ENCODE measurements at places on chromosomes 4 and X.

DNA sequence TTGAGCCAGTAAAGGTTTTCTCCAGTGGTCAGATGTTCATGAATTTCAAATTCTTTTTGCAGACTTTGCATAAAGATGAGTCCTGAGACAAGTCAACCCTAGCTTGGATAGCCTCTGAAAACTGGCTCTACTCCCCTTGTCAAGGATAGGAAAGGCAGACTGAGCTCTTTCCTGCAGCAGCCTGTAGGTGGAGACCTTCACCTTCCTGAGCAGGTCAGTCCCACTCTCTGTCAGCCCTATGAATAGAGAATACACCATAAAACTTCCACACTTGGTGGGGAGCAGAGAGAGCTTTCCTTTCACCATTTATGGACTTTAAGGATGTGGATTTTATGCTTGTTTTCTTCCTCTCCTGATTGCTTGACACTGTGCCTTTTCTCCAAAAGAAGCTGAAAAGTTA, 41.9 kb downstream of the PCDH19 start:
- DNase-seq, result peak; percentile 24

DNA sequence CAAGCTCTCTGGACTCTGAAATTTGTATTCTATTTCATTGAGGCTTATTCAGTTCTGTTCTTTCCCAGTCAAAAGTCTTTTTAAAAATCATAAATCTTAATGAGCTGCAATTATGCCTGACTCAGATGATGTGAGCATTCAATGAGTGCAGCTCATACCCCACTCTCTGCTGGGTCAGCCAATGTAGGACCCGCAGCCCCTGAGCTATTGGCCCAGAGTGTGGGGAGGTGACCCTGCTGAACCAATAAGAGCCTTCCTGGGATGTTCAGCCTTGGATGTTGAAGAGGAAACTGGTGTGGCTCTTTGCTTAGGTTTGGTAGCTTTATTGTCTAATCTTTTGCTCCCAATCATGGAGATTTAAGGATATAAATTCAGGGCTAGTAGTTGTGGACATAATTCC, 12.1 kb upstream of the TCEAL4 start:
- DNase-seq, result no peak

DNA sequence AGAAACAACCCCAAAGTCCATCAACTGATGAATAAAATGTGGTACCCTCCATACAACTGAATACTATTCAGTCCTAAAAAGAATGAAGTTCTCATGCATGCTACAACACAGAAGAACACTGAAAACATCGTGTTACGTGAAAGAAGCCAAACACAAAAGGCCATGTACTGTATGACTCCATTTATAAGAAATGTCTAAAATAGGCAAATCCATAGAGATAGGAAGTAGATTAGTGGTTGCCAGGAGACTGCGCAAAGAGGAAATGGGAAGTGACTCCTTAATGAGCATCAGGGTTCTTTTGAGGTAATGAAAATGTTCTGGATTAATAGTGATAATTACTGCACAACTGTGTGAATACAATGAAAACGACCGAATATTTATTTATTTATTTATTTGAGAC, 23.4 kb downstream of the FBXW7 start:
- no peak for DNase-seq

DNA sequence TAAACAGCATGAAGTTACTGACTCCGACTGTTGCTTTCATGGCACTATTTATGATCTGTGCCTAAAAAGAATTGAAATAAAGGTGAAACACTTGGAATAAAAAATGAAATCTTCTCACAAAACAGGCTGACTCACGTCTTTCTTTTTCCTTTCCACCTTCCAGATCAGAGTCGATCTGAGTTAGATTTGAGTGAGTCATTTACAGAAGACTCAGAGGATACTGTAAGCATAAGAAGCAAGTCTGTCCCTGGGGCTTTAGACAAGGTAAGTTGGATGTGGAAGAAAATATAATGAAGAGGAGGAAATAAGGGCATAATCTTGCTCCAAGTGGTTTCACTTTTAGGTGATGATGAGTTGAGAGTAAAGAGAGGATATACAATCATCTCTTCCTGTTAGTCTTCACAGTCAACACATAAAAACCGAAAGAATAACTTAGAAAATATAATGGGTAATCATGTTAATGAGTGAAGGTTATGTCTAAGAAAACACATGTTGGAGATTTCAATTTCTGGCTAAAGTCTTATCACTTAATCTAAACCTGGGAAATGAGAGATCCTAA, 89.7 kb downstream of the SYTL5 start:
- peak; percentile 22 for DNase-seq

DNA sequence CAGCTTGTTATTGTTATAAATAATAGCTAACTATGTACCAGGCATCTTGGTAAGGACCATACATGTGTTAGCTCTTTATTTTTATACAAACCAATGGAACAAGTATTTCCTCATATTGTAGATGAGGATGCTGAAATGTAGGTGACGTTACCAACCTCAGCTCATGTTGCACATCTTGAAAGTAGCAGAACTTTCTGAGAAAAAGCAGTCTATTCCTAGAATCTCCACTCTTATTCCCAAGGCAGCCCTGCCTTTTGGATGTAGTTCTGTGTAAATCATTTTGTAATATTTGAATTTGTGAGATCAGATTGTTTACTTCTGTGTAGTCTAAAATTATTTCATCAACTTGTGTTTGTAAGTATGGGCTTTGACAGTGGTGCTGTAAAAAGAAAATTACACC, 5.3 kb downstream of the FHDC1 start:
- no peak for DNase-seq

- DNase-seq, result no peak
Measured at GRCh38 chr4:6044276-6044675, 26.0 kb upstream of the C4orf50 start.

GRCh38 chrX:54745676-54746075, 52.4 kb downstream of the ITIH6 start:
- no peak for DNase-seq

GRCh38 chr4:15781427-15782095, 3.4 kb downstream of the CD38 start:
- no peak for DNase-seq

GRCh38 chrX:18654875-18655836, 16.8 kb downstream of the RS1 start:
- DNase-seq, result no peak

DNA sequence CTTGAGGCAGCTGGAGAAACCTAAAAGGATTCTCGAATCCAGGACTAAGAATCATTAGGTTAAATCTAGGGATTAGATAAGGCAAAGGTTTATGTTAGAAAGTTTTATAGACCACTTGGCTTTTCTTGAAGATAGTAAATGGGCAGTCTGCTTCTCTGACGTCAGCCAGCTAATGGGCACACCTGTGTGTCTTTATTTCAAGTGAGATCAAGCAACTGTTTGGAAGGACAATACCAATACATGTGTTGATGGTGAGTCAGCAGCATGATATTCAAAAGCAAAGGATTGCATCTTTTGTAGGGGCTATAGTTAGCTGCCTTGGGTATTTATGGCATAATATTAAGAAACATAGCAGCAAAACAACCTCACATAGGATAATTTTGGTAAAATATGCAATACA, 46.5 kb upstream of the GRPR start:
- no peak for DNase-seq

GRCh38 chrX:95058815-95059214, 1384.8 kb downstream of the FAM133A start:
- DNase-seq, result peak; percentile 86

DNA sequence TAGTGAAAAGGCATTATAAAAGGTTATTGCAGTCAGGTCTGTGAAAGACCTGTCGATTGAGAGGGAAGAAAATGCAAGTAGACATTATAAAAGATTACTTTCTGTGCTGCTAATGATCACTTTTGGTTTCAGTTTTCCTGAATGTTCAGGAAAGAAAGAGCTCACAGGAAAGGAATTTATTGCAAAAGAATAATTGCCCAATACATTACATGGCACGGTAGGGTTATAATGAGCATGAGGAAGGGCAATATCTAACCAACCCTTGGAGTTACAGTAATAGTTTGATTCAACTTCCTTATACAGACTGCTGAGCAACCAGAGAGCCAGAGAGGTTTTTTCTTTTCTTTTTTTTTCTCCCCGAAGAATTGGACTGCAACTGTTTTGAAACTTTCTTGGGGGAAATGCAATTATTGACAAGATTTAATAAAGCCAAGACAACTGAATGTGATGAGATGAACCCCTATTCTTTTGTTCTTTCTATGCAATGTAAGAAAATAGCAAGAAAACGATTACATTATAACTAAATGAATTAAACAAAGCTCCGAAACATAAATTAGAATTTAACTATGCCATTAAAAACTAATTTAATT, 247.0 kb downstream of the C4orf33 start:
- peak; percentile 82 for DNase-seq

GRCh38 chrX:19326567-19326966, 17.2 kb upstream of the PDHA1 start:
- DNase-seq, result no peak

DNA sequence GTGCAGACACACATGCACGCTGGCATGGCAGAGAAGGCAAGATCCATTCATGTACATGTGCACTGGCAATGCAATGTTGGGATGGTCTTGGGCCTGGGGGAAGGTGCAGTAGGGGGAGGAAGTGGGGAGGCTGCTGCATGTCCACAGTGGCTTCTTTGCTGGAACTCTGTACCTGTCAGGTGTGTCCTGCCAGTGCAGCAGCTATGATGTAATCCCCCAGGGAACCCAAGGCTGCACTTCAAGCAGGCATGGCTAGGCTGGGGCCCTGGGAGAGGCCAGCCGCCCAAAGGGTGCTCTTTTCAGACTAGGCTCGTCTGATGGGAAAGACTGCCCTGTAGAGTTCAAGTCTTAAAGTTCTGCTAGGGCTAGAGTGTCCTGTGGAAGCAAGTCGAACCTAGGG, 1304.0 kb downstream of the FAM133A start:
- no peak for DNase-seq

DNA sequence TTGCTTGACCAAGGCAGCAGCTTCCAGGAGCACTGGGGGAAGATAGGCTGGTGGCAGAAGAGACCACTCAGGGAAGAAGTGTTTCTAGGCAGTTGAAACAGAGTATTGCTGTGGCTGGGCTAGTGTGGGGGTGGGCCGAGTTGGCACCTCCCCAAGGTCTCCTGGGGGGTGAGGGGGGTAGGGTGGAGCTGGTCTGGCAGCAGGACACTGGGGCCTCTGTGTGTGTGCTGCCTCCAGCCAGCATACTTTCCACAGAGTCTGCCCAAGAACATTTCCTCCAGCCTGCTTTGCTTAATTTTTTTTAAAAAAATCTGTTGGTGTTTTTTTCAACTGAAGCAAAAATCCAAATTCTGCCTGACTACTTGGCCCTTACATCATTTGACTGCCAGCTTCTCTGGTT, 4.0 kb downstream of the ITIH6 start:
- no peak for DNase-seq

- peak; percentile 79 for DNase-seq
Measured at GRCh38 chr4:89134775-89135319, 23.5 kb downstream of the TIGD2 start.

DNA sequence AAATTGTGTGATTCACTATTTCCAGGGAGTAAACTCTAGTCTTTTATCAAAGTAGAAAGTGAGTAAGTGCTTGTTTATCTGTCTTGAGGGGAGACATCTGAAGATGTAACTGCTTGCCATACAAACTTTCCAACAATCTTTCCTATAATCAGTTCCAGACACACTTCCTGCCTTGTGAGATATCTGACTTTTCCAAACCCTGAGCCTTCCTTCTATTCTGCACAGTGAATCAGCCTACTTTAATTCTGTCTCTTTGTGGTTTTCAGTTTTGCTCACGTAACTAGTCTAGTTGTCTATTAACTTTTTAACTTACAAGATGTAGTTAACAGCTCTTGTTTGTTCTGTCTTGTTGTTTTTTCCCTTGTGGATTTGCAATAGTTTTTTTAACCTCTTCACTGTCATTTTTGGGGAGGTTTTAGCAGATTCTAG, 947.8 kb downstream of the C4orf33 start:
- DNase-seq, result peak; percentile 83

DNA sequence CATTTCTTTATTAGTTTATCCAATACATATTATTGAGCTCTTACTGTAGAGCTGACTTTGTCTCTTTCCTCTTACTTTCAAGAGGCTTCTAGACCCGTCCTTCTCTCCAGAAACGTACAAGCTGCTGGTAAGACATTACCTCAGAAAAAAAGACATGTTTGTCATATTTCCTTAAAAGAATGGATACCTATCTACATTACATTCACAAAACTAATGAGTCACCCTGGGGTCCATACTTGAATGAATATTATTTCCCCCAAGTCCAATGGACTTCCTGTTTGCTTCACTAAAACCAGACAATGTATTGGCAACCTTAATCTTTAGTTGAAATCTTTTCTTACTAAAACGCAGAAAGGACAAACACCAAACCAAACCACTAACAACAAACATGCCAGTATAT, 176.5 kb upstream of the CLNK start:
- DNase-seq, result no peak

DNA sequence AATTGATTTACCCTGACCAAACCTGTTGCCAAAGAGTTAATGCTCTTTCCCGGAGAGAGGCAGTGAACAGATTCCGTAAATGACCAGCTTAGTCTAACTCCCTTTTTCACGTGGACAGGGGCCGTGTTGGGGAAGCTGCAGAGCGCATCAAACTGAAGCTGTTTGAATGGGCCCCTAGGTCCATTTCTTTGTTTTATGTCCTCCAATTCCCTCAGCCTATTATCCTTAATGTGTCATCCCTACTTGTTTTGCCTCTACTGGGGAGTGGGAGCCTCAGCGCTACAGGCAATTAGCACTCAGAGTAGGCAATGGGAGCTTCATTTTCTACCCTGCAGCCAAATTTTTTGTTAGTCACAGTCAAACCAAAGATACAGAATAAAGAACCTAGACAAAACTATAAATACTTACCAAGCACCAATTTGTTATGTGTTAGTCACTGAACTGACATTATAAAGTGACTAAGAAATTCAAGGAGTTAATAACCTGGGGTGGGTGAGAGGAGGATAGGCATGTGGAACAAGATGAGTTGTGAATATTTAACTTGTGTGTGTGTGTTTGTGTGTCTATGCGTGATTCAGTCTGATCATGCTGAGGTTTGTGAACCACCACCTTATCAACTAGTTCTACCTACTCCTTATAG, 417.4 kb downstream of the PACRGL start:
- no peak for DNase-seq

DNA sequence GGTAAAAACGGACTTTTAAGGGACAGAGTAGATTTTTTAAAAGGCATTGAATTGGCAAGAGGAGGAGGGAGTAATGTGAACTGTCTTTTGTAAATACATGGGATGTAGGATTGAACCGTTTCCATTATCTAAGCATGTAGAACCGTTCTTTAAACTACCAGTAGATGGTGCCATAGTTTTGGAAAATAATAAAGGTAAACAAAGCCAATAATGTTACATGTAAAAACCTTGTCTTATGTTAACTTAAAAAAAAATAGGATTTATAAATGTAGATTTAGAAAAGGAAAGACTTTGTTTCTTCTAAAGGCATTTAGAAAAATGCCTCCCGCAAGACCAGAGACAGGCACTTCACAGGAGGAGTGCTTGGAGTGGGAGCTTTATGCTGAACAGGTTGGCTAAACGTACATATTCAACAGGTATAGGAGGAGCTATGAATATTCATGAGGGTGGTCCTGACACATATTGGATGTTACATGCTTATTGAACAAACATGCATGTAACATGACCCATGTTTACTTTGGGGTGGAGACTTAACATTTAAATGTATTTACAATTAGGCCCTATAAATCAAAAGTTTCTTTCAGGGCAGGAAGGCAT, 45.5 kb upstream of the FAM241A start:
- peak; percentile 61 for DNase-seq

GRCh38 chr4:75633846-75634245, 3.5 kb upstream of the CDKL2 start:
- DNase-seq, result peak; percentile 61

GRCh38 chr4:57234252-57234775, 124.1 kb upstream of the IGFBP7 start:
- no peak for DNase-seq

Measured in fibroblast of skin of right quadriceps (primary cell).